Naive B cell (primary cell): ENCODE measurements at places on chromosomes 11 and 22.

- no peak for DNase-seq
These were observed 5.1 kb downstream of the PDXP start for GRCh38 chr22:37663521-37664140.

DNA sequence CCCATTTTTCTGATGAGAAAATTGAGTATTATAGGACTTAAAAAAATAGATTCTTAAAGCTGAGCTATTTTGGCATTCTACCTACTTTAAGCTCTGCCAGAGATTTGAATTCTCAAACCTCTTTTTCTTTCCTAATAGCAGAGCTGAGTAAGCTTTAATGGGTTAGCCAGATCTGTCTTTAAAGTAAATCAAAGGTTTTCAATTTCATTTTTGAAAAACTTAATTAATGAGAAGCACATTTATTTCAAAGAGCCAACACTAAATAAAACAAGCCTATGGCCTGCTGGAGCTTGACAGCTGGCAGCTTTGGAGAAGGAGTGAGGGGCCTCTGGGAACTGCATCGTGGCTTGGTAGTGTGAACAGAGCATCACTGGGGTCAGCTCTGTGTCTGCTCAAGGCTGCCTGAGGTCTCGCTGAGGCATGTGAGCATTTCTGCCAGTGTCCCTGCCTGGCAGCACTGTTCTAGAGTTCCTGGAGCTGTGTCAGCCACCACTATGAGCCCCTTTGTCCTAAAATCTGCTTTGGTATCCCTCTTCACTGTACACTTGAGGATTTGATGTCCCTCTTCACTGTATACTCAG, 50.4 kb upstream of the PRSS23 start:
- DNase-seq = no peak

DNA sequence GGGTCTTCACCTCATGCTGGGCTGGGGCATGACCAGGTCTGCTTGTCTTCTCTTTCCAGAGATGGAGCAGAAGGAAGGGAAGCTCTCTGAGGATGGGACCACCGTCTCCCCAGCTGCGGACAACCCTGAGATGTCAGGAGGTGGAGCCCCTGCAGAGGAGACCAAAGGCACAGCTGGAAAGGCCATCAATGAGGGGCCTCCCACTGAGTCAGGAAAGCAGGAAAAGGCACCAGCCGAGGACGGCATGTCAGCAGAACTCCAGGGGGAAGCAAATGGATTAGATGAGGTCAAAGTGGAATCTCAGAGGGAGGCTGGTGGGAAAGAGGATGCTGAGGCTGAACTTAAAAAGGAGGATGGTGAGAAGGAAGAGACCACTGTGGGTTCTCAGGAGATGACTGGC, 5.2 kb downstream of the SMTNL1 start:
- no peak for DNase-seq

GRCh38 chr11:64878223-64878493, 263 bp downstream of the EHD1 start:
- no peak for DNase-seq

DNA sequence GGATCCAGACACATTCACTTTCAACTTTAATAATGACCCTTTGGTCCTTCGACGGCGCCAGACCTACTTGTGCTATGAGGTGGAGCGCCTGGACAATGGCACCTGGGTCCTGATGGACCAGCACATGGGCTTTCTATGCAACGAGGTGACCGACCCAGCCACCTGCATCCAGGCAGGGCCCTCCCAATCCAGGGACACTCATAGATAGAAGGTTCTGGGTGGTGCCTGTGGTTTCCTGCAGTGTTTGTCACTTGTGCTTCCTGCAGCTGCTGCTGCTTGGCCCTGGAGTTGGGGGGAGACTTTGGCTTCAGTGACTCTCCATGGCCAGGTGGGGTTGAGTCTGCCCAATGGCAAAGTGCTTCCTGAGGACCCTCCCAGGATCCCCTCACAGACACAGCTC, 7.3 kb downstream of the APOBEC3B start:
- no peak for DNase-seq

GRCh38 chr11:35173616-35174566, 34.9 kb downstream of the CD44 start:
- no peak for DNase-seq

- no peak for DNase-seq
These were observed 5.4 kb upstream of the MIF start for GRCh38 chr22:23888615-23889401.

DNA sequence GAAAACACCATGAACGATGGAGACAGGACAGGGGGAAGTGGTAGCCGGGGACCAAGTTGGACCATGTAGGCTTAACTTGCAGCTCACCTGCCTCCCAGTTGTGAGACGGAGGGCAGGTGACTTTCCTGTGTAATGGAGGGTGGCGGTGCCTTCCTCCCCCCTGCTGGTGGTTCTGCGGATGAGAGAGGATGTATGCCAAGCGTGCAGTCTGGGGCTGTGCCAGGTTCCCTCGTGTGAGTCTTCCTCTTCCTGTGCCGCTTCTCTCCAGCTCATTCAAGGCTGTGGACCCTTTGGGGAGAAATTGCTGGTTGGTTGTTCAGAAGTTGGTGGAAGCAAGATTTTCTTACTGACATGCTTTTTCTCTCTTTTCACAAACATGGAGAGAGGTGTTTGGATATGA, 35.1 kb downstream of the MPPED1 start:
- DNase-seq = no peak

DNA sequence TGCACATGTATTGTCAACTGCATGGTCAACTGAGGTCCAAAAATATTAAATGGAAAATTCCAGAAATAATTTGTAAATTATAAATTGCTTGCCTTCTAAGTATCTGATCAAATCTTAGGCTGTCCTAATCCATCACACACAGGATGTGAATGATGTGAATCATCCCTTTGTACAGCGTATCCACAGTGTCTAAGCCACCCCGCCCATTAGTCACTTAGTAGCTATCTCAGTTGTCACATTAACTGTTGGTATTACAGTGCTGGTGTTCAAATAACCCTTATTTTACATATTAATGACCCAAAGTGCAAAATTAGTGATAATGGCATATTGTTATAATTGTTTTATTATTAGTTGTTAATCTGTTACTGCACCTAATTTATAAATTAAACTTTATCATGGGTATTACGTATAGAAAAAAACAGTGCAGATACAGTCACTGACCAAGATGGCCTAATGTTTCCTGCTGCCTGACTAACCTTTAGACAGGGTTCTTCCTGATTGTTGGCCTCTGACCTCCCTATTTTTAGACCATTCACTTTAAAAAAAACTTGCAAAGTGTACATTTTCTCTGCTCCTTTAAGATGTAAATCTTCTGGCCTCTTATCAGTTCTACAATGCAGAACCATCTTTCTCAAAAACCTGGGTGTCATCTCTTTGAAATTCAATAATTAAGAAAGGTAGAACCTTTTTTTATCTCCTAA, 2.9 kb upstream of the SVIP start:
- no peak for DNase-seq

- DNase-seq = no peak
These were observed 32.2 kb upstream of the MYO18B start for GRCh38 chr22:25709758-25710157.

DNA sequence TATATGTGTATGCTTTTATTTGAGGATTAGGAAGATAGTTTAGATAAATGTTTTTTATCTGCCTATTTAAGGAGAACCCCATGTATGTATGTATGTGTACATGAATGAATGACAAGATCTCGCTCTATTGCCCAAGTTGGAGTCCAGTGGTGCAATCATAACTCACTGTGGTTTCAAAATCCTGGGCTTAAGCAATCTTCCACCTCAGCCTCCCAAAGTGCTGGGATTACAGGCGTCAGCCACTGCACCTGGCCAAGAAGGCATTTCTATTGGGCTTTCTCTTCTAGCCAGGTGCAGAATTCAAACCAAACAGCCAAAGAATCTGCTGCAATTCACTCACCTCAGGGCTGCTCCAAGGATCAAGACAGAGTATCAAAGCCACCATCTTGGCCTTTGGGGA, 25.5 kb upstream of the DGKZ start:
- DNase-seq = no peak

- DNase-seq = no peak
These were observed 637.0 kb downstream of the OPCML start for GRCh38 chr11:132895340-132895739.

- DNase-seq = no peak
These were observed 187.5 kb downstream of the SWAP70 start for GRCh38 chr11:9851366-9851765.

DNA sequence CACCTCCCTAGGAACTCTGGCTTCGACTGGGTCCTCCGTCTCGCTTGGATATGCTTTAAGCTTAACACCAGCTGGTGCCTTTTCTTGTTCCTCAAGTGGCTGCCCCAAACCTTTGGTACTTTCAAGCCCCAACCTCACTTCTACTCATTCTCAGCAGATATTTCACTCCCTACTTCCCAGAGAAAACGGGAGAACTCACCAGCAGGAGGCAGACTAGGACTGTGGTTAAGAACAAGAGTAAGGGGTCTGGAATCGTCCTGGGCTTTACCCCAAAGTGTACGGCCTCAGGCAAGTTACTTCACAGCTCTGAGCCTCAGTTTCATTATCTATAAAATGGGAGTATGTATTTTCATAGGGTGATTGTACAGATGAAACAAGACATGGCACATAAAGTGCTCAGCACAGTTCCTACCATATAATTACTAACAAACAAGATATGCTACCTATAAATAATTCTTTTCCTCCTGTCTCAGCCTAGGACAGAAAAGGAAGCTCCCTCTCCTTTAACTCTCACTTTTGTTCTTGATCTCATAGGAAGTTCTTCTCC, 37.8 kb downstream of the PAMR1 start:
- no peak for DNase-seq

- DNase-seq = no peak
These were observed 295.9 kb downstream of the MIAT start for GRCh38 chr22:26953012-26953883.

DNA sequence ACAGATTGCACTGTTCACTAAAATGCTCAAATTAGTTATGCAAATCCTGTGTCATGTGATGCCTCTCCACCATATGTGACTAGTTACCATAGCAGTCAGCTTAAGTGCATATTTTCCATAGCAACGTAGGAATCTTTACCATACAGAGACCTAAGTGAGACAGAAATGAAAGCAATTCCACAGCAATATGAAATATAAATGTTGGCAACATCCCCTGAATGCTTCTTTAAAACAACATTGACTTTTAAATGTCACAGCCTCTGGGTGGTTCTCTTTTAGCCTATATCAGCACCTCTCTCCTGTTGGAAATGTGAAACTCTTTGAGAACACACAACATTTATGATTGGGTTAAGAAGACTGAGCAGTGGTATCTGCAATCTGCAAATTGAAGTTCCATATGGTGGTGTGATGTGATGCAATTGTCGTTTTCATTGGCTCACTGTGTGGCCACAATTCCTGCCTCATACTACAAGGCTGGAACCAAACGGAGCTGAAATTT, 814.6 kb downstream of the DLG2 start:
- DNase-seq = no peak

GRCh38 chr11:13038366-13038765, 29.2 kb downstream of the RASSF10 start:
- DNase-seq = no peak

GRCh38 chr22:30373331-30374325, 13.6 kb downstream of the RNF215 start:
- DNase-seq = no peak

DNA sequence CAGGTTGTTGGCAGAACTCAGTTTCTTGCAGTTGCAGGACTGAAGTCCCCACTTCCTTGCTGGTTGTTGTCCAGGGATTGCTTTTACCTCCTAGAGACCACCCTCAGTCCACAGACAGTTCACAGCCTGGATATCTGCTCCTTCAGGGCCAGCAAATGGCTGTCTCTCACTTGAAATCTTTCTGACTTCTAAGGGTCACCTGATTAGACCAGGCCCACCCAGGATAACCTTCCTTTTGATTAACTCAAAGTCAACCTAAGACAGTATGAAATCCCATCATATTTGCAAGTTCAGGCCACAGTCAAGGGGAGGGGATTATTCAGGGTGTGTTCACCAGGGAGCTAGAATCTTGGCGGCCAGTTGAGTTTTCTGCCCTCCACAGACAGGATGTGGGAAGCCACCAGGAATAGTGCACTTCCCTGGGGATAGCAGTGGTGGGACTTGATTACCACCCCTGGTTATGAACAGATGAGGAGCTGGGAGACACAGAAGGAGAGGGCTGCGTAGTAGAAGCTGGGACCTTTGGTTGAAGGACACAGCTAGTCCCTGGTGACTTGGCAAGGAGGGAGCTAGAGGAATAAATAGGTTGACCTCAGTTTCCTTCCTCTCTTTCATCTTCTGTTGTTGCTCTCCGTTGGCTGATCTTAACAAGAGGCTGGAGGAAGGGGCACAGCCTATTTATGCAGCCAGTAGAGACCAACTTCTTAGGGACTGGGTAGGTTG, 33.4 kb downstream of the MIAT start:
- DNase-seq = no peak

- DNase-seq = no peak
These were observed 13.8 kb downstream of the SDHD start for GRCh38 chr11:112100462-112100861.

- peak; percentile 85 for DNase-seq
These were observed at the start of gene ACP2 for GRCh38 chr11:47248664-47249377. ACP2 (minus strand) TSS chr11:47248814; CDS start chr11:47248789, 25 bp downstream.

DNA sequence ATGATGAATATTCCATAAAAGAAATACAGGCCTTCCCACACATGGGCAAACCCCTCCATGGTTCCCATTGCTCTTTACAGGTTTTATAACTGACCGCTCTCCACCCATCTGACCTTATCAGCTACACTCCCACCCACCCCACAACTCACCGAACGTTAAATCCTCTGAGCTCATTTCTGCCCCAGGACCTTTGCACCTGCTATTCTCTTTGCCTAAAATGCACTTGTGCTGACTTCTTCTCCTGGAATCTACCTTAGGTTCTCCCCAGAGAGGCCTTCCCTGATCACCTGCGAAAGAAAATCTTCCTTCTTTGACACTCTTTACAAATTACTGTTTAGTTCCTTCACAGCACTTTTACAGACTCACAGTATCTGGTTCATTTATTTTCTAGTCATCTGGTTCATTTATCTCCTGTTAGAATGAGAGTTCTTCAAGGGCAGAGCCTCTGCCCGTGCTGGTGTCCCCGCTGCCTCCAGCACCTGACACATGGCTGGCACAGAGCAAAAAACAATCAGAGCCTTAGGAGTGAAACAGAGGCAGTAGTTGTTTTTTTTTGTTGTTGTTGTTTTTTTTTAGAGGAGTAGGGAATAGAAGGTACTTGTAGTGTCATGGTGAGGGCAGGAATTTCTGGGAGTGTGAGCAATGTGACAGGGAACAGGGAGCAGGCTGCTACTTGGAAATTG, 21.6 kb upstream of the GRK3 start:
- no peak for DNase-seq

DNA sequence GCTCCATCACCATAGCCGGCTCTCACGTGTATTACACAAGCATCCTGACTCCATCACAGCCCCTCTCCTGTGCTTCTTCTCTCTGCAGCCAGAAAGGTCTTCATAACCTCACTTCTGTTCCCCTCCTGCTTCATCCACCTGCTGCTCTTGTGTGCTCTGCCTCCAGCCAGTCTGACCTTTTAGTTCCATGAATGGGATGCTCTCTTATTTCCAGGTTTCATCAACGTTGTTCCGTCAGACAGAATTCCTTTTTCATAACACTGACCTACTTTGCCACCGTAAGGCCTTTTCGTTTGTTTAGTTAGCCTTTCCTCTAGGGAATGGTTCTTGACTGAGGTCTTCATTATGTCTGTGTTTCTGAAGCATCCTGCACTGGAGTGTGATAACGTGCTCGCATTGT, 18.8 kb downstream of the GRAMD1B start:
- no peak for DNase-seq

- DNase-seq = no peak
These were observed 18.3 kb upstream of the ZNRF3 start for GRCh38 chr22:28864878-28865596.
